ENCODE measurements at places on chromosomes 4 and X. TPM values are rescaled to one million over a fixed set of nuclear protein-coding genes. Genes with fewer than 3 reads are reported as not detected.

DNA sequence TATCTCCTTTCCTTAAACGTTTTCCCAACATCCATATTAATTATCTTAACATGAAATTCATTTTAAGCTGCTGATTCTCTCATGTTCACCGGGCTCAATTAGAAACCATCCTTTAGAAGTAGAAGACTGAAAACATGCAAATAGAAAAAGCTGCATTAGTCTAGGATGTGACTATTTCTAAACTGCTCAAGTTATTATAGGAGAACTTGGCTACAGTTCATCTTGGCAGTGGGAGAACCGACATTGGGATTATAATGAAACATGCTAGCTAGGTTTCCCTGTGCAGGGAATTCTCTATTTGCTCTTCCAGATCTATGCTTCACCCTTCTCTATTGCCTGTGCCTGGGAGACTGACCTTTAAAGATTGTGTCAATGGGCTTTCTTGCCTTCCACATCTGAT is 151.0 kb upstream of the PPARGC1A start:
- DNase-seq, result no peak

DNA sequence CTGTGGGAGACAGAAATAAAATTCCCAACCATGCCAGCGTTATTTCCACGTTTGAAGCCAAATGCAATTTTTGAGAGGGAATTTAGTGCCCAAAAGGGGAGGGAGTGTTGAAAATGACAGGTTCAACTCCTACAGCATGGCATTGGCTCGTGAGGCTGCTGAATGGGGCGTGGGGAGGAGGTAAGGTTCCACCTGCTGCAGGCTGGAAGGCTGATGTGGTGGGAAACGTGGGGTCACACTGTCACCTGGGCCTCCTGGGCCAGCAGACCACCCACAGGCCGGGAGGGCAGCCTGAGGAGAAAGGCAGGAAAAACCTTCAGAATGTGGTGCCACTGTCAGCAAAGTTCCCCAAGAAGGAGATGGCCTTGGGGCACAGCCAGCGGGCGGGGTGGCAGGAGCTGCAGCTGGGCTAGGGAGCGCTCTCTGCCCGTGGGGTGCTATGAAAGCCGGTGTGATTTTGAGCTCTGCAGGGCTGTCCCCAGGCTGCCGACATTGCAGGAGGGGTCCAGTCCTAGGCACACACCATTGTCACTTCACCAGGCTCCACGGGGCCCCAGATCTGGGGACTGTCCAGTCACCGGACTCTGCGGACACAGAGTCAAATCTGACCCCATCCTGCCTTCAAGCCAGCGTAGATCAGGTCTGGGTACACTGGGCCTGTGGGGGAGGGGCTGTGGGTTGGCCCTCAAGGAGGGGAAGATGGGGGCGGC is 19.6 kb downstream of the MSANTD1 start:
- DNase-seq, result no peak

DNA sequence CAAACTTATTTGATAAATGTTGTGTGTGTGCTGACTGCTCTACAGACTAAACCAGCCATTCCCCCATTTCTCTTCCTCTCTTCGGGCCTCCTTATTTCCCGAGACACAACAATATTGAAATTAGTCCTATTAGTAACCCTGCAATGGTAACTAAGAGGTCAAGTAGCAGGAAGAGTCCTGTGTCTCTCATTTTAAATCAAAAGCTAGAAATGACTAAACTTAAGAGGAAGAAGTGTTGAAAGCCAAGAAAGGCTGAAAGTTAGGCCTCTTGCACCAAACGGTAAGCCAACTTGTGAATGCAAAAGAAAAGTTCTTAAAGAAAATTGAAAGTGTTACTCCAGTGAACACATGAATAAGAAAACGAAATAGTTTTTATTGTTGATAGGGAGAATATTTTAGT is 357.8 kb upstream of the SLC7A11 start:
- DNase-seq, result no peak

GRCh38 chr4:116499-116898 is 7.8 kb upstream of the ZNF718 start:
- DNase-seq, result no peak

DNA sequence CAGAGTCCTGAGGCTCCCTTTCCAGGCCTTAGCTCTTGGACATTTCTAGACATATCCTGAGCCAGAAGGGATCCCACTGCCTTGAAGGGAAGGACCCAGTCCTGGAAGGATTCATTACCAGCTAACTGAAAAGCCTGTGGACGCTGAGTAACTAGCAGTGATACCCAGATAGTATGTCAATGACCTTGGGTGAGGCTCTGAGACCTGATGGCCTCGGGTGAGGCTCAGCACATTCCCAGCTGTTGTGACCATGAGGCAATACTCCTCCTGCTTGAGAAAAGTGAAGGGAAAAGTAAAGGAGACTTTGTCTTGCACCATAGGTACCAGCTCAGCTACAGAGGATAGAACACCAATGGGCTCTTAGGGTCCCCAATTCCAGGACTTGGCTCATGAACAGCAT is 268.1 kb downstream of the DKK2 start:
- DNase-seq, result no peak

DNA sequence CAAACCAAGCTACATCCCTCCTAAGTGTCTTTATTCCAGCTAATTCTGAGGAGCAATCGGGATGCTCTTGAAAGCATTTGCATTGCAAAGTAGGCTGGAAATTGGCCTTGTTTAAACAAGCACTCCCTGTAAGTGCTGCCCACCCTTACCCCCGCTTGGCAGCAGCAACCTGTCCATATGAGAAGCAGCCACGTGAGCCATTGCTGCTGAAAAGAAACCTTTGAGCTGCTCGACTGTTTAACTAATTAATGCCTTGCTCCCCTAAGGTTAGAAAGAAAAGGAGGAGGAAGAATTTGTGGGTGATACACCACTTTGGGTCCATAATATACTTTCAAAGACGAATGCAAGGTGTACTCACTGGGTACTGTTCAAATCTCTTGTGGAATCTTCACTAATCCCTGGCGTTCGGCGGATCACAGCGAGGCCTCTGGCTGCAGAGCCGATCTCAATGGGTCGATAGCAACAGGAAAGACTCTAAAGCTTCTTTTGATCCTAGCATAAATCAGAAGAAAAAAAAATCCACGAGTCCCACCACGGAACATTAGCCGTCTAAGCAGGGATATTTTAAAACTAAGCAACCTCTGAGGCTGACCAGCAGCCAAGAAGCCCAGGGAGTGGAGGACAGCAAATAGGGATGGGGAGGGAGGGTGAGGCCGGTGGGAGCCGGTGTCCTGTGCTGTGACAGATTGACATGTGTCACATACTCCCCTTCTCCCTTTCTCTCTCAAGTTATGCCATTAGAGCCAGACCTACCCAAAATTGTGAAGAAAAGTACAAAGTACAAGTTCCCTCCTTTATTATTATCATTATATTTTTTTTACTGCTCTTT is 37.2 kb upstream of the MGST2 start:
- DNase-seq, result no peak

Gene ZAR1
- total RNA-seq, result not detected

Gene TMEM35A
- 1.9 TPM for total RNA-seq

Gene MAGEB10
- total RNA-seq, result not detected

Gene VCX
- total RNA-seq, result not detected

Gene SLC6A14
- total RNA-seq, result not detected
